ENCODE measurements at places on chromosomes 1 and 21.

DNA sequence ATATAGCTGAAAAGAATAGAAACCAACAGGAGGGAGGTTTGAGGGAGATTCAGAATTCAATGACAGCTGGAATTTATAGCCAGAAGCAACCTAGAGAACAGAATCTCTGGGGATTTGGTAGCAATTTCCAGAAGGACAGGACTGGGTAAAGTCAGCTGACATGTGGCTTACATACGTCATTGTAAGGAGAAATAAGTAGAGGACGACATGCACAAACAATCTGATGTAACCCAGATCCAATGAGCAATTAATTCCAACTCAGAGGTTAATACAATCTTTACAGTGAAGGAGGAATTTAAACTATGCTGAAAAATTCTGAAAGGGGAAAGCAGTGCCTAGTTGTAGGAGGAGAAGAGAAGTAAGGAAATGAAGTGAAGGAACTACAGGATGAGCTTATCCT is 383.9 kb downstream of the PTBP2 start:
- no peak for DNase-seq

GRCh38 chr1:208942394-208943130 is 641.0 kb upstream of the CAMK1G start:
- DNase-seq, result no peak

GRCh38 chr1:246573491-246573890 is 7.2 kb downstream of the CNST start:
- no peak for DNase-seq

GRCh38 chr1:9281071-9281827 is 11.4 kb upstream of the SPSB1 start:
- DNase-seq, result no peak

DNA sequence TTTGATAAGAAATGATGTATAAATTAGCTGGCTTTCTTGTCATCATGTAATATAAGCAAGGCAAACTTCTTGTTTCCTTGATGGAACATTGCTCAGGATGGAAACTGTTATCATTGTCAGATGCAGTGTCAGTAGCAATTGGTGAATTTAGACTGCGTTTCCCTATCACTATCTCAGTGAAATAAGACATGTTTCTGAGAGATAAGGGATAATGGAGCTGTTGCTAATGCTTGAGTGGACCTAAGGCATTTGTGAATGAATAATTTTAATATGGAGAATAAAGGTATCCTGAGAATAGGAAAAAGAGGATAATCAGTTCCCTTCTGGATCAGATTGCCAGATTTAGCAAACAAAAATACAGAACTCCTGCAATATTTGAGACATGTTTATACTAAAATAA is 160.9 kb downstream of the HLX start:
- no peak for DNase-seq

GRCh38 chr1:193185901-193186731 is at the start of gene B3GALT2:
Gene B3GALT2 (minus strand): TSS chr1:193186613. CDS start chr1:193181562, 5,051 bp downstream.
- peak; percentile 68 for DNase-seq

DNA sequence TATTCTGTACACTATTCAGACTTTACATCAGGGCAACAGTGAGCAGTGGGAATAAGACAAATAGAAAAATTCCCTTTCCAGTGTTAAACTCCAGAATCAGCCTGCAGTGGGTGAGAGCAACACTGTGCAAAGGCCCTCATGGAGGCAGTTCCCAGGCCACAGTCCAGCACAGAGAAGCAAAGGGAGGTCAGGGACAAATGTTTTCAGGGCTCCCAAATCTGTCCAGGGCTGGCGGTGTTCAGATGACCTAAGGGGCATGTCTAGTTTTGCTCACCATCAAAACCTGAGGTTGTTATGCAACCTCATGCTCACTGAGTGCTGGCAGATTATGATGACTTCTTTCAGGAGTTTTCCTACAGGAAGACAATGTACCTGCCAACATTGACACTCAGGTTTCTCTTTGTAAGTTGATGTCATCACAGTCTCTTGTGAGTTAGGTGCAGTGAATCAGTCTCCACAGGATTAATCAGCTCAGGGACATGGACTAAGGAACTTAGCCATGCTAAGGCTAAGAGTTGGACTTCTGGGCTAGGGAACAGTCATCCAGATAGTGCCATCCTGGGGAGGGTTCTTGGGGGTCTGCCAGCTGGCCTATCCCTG is 3.6 kb upstream of the LCE5A start:
- no peak for DNase-seq

GRCh38 chr1:66685265-66685664 is 67.0 kb upstream of the DYNLT5 start:
- no peak for DNase-seq

- no peak for DNase-seq
Measured at GRCh38 chr1:181206513-181206912, 118.0 kb downstream of the IER5 start.

DNA sequence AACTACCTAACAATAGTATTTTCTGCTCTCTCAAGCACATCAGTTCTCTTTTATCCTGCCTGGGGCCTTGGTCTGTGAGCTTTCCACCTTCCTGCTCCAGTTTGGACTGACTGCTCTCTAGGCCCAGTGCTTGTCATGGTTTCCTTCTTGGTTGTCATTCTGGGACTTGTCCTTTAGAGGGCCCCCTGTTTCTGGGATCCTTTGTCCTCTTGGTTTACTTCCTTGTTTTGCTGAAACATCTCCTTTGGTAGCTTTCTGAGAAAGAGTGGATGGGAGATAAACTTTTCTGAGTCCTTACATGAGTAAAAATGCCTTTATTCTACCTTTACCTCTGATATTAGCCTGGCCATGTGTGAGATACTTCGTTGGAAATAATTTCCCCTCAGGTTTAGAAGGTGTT is 4.7 kb downstream of the SLC1A7 start:
- DNase-seq, result no peak

DNA sequence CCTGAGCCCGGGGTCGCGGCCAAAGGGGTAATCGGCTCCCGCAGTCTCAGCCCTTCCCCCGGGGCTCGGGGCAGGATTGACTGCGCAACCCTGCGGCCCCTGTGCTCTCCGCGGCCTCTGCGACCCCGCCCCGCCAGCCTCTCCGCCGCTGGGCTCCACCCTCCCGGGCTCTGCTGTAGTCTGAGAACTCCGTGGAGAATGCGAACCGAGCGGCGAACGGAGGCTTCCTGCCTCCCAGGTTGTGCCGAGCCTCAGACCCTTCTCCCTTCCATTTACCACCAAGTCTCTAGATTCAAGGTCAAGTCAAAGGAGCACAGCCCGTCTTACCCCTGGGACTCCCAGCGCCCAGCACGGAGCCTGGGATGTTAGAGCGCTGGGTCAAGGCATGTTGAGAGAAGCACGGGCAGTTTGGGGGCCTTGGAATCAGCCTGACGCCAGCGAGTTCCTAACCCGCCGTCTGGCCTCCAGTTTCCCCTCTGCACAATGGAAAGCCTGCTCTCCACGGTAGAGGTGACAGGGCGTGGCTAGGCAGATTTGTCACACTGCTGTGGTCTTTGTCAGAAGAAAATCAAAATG is 3.0 kb downstream of the ATP2B4 start:
- peak; percentile 77 for DNase-seq

- DNase-seq, result peak; percentile 58
Measured at GRCh38 chr1:116433275-116434257, 60.5 kb downstream of the ATP1A1 start.

DNA sequence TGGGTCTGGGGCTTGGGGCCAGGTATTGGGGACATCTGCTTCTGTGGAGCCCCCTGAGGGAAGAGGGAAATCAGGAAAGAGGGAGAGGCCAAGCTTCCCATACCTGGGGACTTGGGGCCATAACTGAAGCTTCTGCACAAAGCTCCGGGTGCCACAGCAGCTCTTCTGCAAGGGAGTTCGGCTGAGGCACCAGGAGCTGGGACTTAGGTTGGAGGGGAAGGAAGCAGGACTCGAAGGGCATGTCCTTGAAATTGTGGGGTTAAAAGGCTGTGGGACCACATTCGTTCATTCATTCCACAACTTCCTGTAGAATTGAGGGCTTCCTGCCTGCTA is 1.7 kb upstream of the EPS8L3 start:
- no peak for DNase-seq

- DNase-seq, result no peak
Measured at GRCh38 chr1:110011527-110012041, 22.8 kb upstream of the STRIP1 start.

- no peak for DNase-seq
Measured at GRCh38 chr1:61436016-61436415, 288.9 kb downstream of the TM2D1 start.
